ENCODE measurements at places on chromosomes 16 and 17. TPM values are rescaled to one million over a fixed set of nuclear protein-coding genes. Genes with fewer than 3 reads are reported as not detected.
A peak's percentile ranks its signal among the peaks of the same experiment; 100 is the strongest.

Gene CD300E
- total RNA-seq: not detected

Gene CWC25
- total RNA-seq: 6.1 TPM

Gene CA4
- 8.5 TPM for total RNA-seq

Gene CD300H
- not detected for total RNA-seq

Gene PHLPP2
- total RNA-seq: 6.5 TPM

Gene CDT1
- 1.8 TPM for total RNA-seq

Gene TMEM220
- 1.1 TPM for total RNA-seq

Gene PRSS36
- total RNA-seq: 0.99 TPM

Gene KRTAP2-1
- total RNA-seq: not detected

Gene THAP11
- 39.1 TPM for total RNA-seq

- no peak for DNase-seq
Measured at GRCh38 chr17:49508061-49508865, 13.2 kb downstream of the NGFR start.

DNA sequence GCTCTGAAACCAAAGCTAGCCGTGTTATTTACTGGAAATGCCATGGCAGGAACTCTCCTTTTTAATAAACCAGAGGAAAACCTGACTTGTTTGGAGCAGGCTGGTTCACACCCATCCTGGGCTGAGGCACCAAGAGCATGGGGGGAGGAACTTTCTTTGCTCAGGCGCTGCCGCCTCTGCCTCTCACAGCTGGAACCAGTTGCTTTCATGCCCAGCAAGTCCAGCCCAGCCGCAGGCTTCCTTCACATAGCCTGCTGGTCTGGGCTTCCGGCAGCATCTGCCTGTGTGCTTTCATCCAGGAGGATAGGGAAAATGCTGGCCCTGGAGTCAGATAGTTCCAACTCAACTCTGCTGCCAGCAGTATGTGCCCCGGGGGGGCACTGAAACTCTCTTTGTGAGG is 88.1 kb upstream of the ASIC2 start:
- DNase-seq: no peak

GRCh38 chr17:67496286-67496685 is 119.2 kb downstream of the PITPNC1 start:
- DNase-seq: no peak

DNA sequence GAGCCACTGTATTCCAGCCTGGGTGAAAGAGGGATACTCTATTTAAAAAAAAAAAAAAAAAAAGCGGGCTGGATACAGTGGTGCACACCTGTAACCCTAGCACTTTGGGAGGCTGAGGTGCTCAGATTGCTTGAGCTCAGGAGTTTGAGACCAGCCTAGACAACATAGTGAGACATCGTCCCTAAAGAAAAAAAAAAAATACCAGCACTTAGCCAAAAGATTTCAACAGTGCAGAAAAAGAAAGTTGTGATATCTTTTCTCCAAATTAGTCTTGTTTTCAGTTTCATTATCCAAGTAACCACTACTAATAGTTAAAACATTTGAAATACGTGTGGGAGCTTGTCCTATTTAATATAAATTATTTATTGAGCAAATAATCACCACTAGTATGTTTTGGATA is 48.7 kb downstream of the TENT4B start:
- no peak for DNase-seq

GRCh38 chr16:87953308-87954215 is 2.3 kb downstream of the BANP start:
- no peak for DNase-seq

DNA sequence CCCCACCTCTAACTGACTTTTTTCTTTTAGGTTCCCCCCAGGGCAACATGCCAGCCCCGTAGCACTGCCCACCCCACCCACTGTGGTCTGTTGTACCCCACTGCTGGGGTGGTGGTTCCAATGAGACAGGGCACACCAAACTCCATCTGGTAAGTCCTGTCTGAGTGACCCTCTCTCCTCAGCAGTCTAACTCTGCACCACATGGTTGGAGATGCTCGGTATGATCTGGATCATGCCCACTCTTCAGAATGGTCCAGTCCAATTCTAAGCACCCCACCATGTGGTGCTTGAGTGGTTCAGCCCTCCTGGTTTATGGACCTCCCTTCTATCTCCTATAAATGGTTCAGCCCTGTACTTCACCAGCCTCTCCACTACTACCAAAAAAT is 5.9 kb downstream of the KDM6B start:
- DNase-seq: no peak

GRCh38 chr17:80927791-80928216 is 63.8 kb upstream of the CHMP6 start:
- DNase-seq: peak; percentile 94

DNA sequence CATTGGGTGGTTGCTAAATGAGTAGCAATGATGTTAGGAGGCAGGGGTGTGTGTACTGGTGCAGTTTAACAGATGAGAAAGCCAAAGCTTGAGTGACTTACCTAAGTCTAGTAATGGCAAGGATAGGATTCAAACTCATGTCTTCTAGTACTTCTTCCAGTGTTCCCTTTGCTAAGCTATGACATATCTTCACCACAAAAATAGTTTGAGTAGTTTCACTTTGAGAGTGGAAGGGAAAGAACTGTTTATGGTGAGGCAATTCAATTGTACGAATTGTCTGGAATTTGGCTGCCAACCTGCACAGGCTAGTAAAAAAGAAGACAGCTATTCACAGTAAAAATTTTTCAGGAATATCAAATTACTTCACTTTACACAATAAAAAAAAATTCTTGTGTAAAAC is 138.0 kb downstream of the NLK start:
- peak; percentile 15 for DNase-seq

GRCh38 chr17:74337834-74338500 is 11.9 kb downstream of the KIF19 start:
- DNase-seq: no peak

- DNase-seq: no peak
Measured at GRCh38 chr17:9218064-9218635, 196.8 kb downstream of the NTN1 start.

DNA sequence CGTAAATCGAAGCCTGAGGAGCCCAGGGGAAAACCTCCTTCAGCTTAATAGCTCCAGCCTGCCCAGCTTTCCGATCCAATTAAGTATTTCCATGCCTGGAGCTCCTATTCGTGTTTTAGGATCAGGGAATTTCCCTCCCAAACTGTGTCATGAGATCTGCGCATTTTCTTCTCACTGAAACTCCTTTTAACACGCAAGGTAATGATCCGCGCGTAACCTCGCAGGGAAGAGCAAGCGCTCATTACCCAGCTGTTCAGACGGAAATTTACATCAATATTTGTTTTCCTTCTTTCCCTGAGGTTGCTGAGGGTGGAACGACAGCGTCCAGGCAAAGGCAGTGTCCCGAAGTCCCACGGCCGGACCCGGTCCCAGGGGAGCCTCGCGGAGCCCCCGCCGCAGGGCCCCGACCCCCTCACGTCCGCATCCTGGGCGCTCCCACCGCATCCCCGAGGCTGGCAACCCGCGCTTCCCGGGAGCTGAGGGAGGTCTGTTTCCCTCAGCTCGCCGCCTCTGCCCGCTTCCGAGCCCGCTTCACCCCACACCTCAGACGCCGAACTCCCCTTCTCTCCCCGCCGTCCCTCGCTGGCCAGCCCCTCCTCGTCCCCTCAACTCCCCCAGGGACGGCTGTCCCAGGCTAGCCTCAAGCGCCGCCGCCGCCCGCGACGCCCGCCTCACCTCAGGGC is 415 bp downstream of the ABCA5 start:
- peak; percentile 45 for DNase-seq

DNA sequence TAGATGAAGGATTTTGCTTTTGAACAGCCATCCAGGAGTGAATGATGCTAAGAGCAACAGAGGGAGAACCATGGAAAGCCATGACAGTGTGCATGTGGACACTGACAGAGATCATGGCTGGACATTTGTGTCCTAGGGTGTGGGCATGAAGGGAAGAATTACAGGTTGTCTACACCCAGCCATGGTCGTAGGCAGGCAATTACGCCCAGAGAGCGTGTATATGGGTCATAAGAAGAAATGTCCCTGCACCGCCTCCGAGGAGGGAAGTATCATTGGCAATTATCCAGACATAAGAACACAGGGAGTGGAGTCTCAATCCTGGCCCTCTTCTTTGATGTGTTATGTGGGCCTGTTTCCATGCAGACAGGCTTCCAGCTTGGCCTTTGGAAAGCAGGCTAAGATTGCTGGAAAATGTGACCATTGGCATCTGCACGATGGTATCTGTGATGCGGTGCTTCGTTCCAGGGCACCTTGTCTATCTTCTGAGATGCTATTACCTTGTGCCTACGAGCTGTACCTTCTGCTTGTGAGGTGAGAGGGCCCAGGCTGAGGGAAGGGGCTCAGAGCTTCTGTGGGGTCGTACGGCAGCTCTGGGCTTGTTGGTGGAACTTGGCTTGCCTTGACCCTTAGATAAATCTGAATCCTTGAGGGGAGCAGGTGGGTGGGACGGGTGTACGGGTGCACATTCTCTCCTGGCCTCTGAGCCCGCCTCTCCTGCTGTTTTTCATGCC is 19.8 kb downstream of the RGS9 start:
- DNase-seq: no peak

DNA sequence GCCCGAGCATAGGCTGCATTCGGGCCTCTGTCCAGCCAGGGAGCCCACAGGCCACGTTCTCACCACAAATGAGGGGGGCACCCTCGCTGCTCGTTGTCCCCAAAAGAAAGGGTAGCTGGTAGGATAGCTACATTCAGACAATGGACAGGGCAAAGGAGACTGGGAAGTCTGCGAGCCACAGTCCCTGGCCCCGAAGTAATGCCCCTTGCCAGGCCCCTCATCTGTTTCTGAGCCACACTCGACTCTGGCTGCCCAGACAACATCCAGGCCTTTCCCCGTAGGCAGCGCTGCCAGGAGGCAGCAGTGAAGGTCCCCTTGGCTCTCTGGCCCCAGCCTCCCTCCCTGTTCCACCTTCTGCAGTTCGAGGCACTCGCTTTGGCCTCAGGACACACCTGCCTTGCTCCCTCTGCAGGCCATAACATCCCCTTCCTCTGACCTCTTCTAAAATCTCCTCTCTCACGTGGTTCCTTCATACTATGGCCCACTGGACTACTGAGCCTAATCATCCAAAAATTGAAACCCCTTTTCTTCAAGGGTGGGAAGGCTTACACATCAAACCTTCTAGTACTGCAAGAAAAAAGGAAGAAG is 12.2 kb downstream of the AIPL1 start:
- no peak for DNase-seq

- DNase-seq: no peak
Measured at GRCh38 chr16:23110257-23110899, 38.9 kb downstream of the USP31 start.

DNA sequence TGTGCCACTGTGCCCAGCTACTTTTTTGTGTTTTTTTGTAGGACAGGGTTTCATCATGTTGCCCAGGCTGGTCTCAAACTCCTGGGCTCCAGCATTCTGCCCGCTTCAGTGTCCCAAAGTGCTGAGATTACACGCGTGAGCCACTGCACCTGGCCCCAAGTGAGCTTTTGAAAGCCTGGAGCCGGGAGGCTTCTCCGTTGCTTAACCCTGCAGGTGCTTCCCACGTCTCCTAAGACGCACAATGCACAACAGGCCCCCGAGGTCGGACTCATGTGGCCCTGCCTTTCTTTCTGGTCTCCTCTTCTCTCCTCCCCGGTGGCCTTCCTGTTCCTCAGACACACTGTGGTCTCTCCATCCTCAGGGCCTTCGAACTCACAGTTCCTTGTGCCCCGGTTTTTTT is 12.5 kb downstream of the RABEP2 start:
- no peak for DNase-seq

DNA sequence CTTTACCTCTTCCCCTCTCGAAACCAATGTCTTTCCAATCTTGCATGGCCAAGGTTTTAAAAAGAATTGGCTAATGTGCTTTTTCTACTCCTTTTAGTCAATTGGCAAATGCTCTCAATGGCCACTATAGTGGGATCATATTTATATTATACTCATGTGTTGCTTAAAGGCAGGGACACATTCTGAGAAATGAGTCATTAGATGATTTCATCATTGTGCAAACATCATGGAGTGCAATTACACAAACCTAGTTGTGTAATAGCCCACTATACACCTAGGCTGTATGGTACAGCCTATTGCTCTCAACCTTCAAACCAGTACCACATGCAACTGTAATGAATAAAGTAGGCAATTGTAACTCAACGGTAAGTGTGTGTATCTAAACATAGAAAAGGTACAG is 180.9 kb downstream of the HS3ST3A1 start:
- no peak for DNase-seq

DNA sequence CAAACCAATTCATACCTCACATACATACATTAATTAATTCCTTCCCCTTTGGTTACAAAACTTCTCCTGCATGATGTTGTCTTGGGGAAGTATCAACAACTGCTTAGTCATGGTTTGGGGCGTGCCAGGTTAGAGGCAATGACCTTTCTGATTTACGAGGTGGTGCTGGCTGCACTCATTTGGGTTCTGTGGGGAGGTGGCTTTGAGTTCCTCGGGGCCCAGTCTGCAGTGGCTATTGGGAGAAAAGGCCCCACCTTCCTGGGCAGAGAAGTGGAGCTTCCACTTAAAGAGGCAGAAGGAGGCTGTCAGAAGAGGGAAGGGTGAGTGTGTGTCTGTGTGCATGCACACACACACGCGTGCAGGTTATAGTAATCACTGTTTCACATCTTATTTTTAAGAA is 10.2 kb upstream of the ETV4 start:
- DNase-seq: no peak

DNA sequence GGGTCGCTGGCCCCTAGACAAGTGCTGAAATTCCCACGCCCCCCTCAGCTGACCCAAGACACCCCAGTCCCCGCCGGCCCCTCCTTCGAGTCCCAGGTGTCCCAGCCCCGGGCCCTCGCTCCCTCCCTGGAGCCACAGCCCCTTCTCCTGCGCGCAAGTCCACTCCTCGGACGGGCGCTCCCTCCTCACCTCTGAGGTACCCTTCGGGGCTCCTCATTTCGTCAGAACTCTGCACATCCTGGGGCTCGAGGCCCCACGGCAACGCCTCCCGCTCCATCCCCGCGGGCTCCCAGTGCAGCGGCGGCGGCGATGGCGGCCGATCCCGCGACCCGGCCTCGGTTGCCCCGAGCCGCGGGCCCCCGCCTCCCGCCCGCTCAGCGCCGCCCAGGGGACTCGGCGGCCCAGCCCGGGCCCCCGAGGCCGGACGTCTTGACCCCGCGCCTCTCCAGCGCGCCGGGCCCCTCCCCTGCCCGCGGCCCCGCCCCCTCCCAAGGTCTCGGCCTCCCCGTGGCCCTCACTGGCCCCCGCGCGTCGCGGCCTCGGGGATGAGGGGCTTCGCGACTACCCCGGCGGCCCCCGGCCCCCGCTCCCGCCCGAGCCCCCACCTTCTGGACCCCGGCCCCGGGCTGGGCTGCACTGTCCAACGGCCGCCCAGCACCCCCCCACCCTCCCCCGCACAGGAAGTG is at the start of gene ZNF768:
Gene ZNF768, minus strand, starts transcription at position 430 of the 686 bp plus-strand sequence. Its CDS starts 153 bp downstream, at position 277.
- DNase-seq: peak; percentile 16

DNA sequence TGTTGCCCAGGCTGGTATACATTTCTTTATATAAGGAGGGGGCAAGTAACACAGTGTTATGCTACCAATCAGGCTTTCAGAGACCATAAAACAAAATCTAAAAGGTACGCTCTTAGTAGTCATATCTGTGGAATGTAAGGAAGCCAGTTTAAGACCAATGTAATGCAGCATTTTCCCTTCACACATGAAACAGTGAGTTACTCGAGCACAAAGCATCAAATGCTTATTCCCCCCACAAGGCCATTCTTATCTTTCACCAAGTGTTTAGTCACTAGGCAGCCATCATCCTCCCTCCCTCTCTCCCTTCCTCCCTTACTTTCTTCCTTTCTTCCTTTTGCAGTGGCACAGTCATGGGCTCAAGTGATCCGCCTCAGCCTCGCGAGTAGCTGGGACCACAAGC is 12.8 kb downstream of the HMOX2 start:
- DNase-seq: no peak

- DNase-seq: no peak
Measured at GRCh38 chr16:70161350-70161749, 12.2 kb upstream of the CLEC18C start.

Data from lung microvascular endothelial cell (primary cell).